ENCODE measurements at places on chromosomes 7 and 10.

DNA sequence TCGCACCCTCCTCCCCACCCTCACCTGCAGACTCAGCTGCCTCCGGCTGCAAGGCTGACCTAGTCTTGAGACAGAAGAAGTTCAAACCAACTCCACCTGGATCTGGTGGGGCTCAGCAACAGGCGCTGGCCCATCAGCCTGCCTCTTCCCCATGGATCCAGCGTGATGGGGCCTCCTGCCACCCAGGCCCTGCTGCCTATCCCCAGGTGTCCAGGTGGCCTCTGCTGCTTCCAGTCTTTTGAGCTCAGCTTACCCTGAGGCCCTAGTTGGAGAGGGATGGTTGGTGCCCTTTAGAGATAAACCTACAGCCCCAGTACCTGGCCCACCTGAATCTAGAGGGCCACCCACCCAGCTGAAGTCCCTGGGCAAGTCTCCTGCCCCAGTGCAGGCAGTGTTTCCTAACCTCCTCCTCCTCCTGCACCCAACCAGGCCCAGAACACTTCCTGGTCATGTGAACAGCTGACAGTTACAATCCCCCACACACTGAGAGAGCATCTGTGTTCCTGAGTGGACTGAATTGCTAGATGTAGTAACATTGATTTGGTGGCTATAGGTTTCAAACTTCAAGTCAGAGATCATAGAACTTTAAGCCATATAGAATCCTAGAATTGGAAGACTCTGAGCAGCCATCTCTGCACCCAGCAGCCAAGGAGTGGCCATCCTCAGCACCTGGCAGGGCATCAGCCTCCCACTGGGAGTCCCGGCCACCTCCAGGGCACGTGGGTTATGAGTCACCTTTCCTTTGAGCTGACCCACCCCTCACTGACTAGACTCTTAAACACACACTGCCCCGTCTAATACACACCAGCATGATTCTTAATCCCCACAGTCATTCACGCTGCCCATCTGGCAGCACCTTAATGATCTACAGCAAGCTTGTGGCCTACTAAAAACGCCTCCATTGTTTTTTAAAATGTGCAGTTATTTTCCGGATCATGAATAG, 51.9 kb downstream of the ALOX5 start:
- no peak for DNase-seq

GRCh38 chr7:132743974-132744373, 167.7 kb upstream of the PLXNA4 start:
- no peak for DNase-seq

DNA sequence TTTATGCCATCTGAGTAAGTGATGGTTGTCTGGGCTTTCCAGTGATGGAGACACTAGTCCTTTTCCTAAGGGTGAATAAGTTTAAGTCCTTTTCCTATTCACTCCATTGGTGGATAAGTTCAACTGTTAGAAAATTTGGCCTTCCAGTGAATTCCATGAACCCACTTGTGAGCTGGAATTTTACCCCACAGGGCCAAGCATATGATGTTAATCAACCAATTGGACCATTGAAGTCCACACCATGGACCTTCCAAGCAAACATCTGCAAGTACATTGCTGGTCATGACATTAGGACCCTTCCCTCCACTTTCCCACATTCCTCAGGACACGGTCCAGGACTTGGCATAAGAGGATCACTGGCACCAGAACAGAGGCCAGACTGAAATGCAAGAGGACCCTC, 381.4 kb downstream of the RPS24 start:
- DNase-seq, result no peak

GRCh38 chr10:8852546-8852945, 798.1 kb downstream of the GATA3 start:
- no peak for DNase-seq

DNA sequence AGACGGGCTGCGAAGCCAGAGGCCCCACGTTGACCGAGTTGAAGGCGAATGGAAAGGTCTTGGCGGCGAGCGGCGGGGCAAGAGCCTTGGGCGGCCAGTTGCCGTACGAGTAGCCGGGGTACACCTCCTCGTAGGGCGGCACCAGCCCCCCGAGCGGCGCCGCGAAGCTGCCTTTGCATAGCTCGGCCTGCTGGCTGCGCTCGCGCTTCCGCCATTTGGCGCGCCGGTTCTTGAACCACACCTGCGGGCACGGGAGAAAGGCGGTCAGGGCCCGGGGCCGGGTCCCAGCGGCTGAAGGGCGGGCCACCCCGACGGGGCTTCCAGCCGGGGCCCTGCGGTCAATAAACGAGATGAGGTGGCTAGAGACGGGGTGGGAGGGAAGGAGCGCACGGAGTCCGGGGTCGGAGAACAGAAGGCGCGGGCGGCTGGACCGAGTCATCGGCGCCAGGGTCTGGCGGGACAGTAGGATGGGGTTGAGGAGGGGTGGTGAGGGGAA, 4.8 kb downstream of the ELOVL3 start:
- peak; percentile 55 for DNase-seq

GRCh38 chr10:124955243-124955642, 13.3 kb downstream of the ZRANB1 start:
- no peak for DNase-seq

GRCh38 chr7:952548-953441, 1.7 kb downstream of the ADAP1 start:
- DNase-seq, result no peak

DNA sequence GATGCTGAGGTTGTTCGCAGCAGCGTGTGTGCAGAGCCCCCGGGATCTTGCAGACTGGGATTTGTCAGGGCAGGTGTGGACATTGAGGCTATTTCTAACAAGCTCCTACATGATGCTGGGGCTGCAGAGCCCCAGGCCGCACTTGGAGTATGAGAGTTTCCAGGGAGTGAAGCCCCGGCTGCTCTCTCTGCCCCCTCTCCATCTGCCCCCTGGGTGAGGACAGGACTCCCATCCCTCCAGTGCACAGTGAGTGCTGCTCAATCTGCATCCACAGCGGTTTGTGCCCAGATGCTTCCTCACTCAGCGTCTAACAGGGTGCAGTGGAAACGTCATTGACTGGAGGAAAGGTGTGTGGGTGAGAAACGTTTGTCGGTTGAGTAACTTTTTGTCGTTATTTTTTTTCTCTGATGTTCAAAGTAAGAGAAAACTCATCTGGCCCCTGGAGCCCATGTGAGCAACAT, 25.3 kb downstream of the IL2RA start:
- no peak for DNase-seq

- DNase-seq, result peak; percentile 19
These were observed 825.9 kb upstream of the IGFBP3 start for GRCh38 chr7:46746695-46747687.

DNA sequence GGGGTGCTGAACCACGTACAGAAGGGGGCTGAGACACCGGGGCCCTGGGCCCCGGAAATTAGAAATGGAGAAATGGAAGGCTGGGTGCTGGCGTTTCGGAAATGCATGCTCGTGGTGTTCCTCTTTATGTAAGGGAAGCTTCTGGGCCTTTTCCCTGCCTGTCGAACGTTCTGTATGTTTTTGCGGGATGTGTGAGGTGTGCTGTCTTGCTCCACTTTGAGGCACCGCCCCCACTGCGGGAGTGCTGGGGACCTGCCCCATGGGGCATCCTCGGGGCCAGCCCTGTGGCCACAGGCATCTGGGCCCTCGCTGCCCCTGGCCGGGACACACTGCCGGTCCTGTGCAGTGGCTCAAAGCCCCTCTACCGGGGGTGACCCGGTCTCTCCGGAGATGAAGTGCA, 1.7 kb upstream of the VENTX start:
- DNase-seq, result no peak

All from nephron progenitor cell (in vitro differentiated cells).